ENCODE measurements at places on chromosomes 4 and X. TPM values are rescaled to one million over a fixed set of nuclear protein-coding genes. Genes with fewer than 3 reads are reported as not detected.

Gene SOD3
- 4.1 TPM for total RNA-seq

Gene GAGE12E
- not detected for total RNA-seq

Gene N4BP2
- 28.9 TPM for total RNA-seq

Gene INTU
- 18.6 TPM for total RNA-seq

Gene SYTL5
- total RNA-seq, result 0.39 TPM

Gene CASK
- 54.0 TPM for total RNA-seq

Gene CXorf66
- total RNA-seq, result not detected

Gene NUP62CL
- total RNA-seq, result 5.5 TPM

Gene PAPSS1
- total RNA-seq, result 74.4 TPM

Gene CLNK
- total RNA-seq, result not detected

Gene FREM3
- 0.07 TPM for total RNA-seq

Gene YTHDC1
- total RNA-seq, result 109 TPM

Gene CT45A10
- not detected for total RNA-seq

Gene RASSF6
- total RNA-seq, result 0.27 TPM

Gene DUX4
- total RNA-seq, result not detected

Gene NRK
- total RNA-seq, result 3.1 TPM

Gene SLC10A3
- total RNA-seq, result 8.7 TPM

Gene SPARCL1
- 0.82 TPM for total RNA-seq

Gene SCML1
- total RNA-seq, result 1.8 TPM

Gene PWWP3B
- 0.52 TPM for total RNA-seq

Gene TASL
- not detected for total RNA-seq

Gene PLK4
- total RNA-seq, result 37.8 TPM

Gene FNIP2
- total RNA-seq, result 10.2 TPM

Gene AMBN
- not detected for total RNA-seq

Gene FABP2
- total RNA-seq, result not detected

Gene DEFB131A
- total RNA-seq, result not detected

Gene LRAT
- 37.7 TPM for total RNA-seq

Gene TMSB15B
- 11.4 TPM for total RNA-seq

Gene GALNTL6
- 0.24 TPM for total RNA-seq

Gene NKRF
- 13.0 TPM for total RNA-seq
